PC-3 (cell line): ENCODE measurements at places on chromosomes 3 and 15. TPM values are rescaled to one million over a fixed set of nuclear protein-coding genes. Genes with fewer than 3 reads are reported as not detected.

SNX22 gene
- 0.77 TPM in 1 of 2 replicates, not detected in the other for total RNA-seq

ZSCAN29 gene
- 16.8 and 28.0 TPM in 2 replicates for total RNA-seq

SCN11A gene
- total RNA-seq, result not detected in 2 replicates

ANKUB1 gene
- not detected in 2 replicates for total RNA-seq

AQP9 gene
- total RNA-seq, result 0.12 TPM in 1 of 2 replicates, not detected in the other

CP gene
- 0.04 TPM in 1 of 2 replicates, not detected in the other for total RNA-seq

CSPG4 gene
- total RNA-seq, result 2.0 and 2.9 TPM in 2 replicates

BFSP2 gene
- not detected in 2 replicates for total RNA-seq

IL17RE gene
- total RNA-seq, result 4.0 and 4.7 TPM in 2 replicates

SCN5A gene
- total RNA-seq, result 0.06 TPM in 1 of 2 replicates, not detected in the other

ZNF860 gene
- total RNA-seq, result 7.9 and 10.5 TPM in 2 replicates

- no peak for DNase-seq
Observed at GRCh38 chr15:80324545-80325080, 72.6 kb upstream of the CTXND1 start.

GRCh38 chr15:78620021-78620526 is 722 bp downstream of the CHRNA3 start:
- no peak for DNase-seq

GRCh38 chr3:61564395-61565059 is 3.2 kb downstream of the PTPRG start:
- DNase-seq, result no peak

DNA sequence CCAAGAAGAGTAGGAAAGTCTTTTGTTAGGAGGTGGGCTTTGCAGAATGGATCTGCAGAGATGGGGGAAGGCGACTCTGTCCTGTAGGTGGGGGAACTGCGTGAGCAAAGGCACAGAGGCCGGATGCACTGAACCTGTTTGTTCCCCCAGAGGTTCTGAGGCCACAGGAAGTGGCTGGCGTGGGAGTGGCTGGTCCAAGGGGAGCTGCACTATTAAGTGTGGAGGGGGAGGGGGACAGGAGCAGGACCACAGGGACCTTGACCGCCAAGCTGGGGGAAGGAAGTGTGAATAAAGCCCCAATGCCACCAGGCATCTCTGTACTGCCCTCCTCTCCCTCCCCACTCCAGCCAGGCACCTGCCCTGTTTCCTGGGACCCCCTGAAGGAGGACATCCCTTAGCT is 51.8 kb downstream of the CYP11A1 start:
- no peak for DNase-seq

DNA sequence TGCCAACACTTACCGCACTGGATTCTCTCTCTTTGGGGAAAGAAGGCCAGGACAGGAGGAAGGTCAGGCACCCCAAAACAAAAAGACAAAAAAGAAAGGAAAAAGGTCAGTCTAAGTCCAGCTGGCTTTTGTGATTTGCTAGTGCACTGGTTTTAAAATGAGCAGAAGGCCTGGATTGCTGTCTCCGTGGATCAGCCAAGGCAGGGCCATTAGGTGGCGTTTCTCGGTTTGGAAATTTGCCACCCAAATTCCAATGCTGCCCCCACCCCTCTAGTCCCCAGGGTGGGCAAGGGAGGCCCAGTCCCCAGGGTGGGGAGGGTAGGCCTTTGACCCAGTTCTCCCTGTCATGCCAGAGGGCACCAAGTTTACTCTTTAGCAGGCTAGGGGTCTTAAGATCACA is 33.3 kb downstream of the TLE3 start:
- DNase-seq, result no peak

DNA sequence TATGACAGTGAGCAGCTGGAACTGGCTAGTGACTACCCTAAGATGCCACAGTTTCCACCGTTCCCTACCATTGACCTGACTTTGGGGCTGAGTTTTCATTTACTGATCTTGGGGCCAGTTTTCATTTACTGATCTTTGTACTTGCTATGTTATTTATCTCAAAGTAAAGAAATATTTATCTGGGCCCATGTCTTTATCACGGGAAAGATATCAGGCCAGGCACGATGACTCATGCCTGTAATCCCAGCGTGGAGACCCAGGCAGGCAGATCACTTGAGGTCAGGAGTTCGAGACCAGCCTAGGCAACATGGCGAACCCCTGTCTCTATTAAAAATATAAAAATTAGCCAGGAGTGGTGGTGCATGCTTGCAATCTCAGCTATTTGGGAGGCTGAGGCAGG is 83.5 kb downstream of the EOMES start:
- DNase-seq, result no peak

- DNase-seq, result no peak
Observed at GRCh38 chr15:52281085-52282035, 14.2 kb downstream of the MYO5C start.

DNA sequence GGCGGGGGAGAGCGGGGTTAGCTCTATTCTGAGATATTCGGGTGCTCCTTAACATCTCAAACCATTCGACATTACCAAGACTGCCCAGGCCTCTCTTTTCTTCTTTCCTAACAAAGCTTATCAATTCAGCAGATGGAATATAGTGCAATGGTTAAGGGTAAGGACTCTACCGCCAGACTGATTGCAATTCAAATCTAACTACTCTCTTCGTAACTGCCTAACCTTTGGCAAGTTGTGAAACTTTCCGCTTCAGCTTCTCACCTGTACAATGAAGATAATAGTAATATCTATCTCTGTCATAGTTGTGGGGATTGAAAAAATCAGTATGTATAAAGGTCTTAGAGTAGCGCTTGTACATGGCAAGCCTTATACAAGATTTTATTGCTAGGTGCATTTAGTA is 972 bp downstream of the UBA5 start:
- DNase-seq, result no peak

DNA sequence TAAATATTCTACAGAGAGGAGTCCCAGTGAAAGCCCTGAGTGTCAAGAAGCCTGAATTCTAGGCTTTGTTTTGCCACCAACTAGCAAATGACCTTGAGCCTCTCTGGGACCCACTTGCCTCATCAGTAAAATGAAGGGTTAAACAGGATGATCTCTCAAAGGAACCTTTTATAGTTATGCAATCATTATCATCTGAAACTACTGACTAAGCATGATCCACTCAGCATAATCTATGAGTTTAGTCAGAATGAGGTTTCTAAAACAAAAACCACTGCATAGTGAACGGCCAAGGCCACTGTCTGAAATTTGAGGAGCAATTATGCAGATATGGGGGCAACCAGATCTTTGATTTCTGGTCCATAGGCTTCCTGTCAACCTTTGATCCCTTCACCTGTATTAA is 319.0 kb downstream of the MECOM start:
- DNase-seq, result peak; percentile 65

DNA sequence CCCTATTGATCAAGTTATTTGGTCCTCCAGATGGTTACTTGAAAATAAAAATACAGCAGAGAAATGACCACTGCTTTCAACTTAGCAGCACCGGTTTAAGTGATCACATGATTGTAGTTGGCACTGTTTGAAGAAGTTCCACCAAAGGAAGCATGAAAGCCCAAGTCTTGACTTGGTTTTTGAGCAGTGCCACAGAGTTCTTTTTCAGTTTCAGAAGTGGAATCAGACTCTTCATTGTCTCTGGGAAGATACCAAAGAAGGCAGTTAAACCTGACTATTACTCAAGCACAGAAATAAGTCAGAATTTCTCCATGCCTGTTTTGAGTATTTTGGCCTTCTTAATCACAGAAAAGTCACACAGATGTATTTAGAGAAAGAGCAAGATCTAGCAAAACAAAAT is 66.7 kb downstream of the BBX start:
- no peak for DNase-seq

- DNase-seq, result no peak
Observed at GRCh38 chr15:22871481-22872086, 33.1 kb downstream of the NIPA2 start.

- no peak for DNase-seq
Observed at GRCh38 chr3:37964716-37965115, 25.9 kb upstream of the VILL start.

GRCh38 chr15:60772395-60773120 is 293.6 kb upstream of the ICE2 start:
- DNase-seq, result no peak

DNA sequence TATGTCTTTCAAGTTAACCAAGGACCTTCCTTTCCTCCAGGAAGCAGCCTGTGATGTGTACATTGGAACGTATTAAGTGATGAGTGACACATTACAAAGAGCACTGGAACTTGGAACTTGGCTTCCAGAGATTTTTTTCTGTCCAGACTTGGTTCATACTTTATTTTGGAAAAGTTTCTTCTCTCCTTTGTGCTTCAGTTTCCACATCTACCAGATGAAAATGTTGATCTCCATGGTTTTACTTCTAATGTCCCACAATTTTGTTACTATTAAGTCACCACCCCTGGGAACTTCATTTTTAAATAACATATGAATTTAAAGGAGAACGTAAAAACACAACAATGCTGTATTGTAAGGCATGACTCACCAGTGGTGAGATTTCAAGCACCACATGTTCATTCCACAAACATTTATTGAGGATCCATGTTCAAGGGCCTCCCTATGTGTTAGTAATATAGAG is 290.7 kb upstream of the LMCD1 start:
- peak; percentile 43 for DNase-seq

GRCh38 chr15:43150191-43150929 is 17.0 kb downstream of the TMEM62 start:
- peak; percentile 91 for DNase-seq

DNA sequence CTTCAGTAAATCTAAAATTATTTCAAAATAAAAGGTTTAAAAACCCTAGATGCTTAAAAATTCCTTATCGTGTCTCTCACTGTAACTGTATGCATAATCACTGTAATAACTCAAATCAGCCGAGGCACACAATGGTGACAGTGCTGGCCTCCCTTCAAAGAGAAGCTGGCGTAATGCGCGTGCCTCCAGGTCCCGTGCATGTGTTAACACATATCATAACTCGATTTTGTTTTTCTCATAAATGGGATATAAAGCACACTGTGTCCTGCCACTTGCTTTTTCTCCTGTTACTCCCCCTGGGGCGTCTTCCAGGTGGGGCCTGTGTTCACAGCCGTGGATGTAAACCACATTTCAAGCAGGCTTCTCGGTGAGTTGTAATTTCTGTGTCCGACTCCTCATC is 56.0 kb downstream of the TPRA1 start:
- DNase-seq, result no peak

GRCh38 chr3:114645392-114645791 is 351.6 kb downstream of the TIGIT start:
- DNase-seq, result no peak

- peak; percentile 62 for DNase-seq
Observed at GRCh38 chr15:89654301-89654761, 936 bp downstream of the KIF7 start.

GRCh38 chr3:36364260-36364659 is 16.0 kb upstream of the STAC start:
- no peak for DNase-seq

DNA sequence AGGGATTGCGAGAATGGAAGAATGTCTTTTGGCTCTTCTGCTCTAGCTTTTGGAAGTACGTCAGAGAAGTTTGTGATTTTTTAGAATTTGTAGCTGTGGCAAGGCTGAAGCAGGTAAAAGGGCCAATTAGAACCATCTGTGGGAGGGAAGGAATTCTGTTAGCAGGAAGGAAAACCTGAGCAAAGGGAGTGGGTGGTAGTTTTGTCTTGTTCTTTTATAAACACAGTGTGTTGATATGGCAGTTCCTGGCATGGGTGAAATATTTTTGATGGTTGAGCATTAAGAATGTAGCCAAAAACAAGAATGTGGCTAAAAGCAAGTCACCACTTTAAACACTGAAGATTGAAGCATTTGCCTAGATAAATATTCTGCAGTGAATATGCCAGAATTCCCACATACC is 23.8 kb downstream of the DAG1 start:
- no peak for DNase-seq

DNA sequence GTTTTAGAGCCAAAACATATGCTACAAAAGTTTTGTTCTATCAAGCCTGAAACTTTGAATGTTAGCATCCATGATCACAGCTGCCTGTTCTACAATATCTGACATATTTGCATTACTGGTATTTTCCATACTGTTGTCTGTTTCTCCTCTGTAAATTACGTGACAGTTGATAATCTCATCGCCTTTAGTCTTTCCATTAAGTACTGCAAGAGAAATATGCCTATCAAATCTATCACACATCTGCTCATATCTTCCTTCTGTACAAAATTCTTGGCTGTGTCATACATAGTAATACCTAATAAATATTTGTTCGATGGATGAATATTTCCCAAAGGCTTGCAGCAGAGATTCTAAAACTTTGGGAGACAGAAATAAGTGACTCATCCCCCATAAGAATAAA is 717.3 kb downstream of the OTOL1 start:
- DNase-seq, result no peak

DNA sequence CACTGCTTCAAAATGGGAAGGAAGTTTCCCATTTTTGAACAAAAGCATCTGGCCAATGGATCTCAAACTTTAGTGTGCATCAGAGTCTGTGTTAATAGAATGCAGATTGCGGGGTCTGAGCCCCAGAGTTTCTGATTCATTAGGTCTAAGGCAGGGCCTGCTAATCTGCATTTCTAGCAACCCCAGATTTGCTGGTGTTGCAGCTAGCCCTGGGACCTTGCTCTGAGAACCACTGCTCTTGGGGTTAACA is 30.7 kb upstream of the USP3 start:
- DNase-seq, result no peak

DNA sequence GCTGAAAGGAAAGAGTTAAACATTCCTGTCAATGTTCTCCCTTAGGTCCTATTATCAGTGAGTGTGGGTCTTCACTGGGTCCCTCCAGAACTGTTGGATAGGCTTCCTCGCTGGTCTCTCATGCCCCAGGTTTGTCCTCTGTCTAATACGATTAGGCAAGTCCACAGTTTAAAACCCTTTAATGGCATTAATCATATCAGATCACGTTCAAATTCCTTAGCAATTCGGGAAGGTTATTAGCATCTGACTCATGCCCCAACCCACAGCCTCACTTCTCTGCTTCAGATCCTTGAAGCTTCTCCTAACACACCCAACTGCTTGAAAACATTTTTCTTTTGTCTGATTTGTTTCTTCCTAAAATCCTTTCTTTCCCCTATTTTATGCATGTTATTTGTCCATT is 224.3 kb upstream of the ATP10A start:
- DNase-seq, result peak; percentile 68
